ENCODE measurements at places on chromosomes 12 and 14.
A peak's percentile ranks its signal among the peaks of the same experiment; 100 is the strongest.

DNA sequence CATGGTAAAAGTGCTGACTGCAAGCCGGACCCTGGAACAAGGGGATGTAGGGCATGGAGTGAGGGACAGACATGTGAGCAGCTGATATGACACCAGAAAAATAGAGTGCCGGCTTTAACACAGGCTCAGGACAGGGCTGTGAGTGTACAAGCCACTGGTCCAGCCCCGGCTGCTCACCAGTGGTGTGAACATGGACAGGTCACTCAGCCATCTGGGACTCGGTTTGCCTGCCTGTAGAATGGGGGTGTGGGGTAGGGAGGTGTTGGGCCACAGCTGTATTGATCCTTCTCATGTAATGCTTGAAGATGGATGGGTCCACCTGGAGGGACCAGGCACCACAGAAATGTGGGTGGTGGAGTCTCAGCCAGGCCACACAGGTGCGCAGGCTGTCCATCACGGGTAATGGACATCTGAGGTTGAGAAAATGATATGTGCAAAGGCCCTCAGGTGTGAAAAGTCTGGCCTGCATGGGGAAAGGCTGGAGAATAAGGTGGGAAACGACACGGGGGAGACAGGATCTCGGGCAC is 10.6 kb upstream of the KRT74 start:
- no peak for DNase-seq

- no peak for DNase-seq
Measured at GRCh38 chr12:6358881-6359280, 16.5 kb downstream of the SCNN1A start.

DNA sequence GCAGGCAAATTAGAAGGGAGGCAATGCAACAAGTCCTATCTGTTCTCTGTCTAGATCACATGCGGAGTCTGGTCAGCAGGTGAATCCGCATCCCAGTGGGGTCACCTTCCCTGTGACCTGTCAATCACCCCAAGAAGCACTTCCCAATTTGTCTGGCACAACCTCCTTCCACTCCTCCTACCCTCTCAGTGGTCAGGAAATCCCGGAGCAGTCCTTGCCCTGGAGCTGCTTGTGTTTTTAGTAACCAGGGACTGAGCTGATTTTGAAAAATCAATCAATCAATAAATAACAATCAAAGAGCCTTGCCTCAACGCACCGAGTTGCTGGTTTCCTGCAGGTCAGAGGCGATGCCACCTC is 572 bp upstream of the ACSS3 start:
- no peak for DNase-seq

- no peak for DNase-seq
Measured at GRCh38 chr14:102969060-102969791, 46.8 kb downstream of the AMN start.

GRCh38 chr14:40252817-40253447 is 820.7 kb upstream of the FBXO33 start:
- peak; percentile 11 for DNase-seq

GRCh38 chr12:119423285-119423684 is 88.8 kb downstream of the CCDC60 start:
- DNase-seq: no peak

DNA sequence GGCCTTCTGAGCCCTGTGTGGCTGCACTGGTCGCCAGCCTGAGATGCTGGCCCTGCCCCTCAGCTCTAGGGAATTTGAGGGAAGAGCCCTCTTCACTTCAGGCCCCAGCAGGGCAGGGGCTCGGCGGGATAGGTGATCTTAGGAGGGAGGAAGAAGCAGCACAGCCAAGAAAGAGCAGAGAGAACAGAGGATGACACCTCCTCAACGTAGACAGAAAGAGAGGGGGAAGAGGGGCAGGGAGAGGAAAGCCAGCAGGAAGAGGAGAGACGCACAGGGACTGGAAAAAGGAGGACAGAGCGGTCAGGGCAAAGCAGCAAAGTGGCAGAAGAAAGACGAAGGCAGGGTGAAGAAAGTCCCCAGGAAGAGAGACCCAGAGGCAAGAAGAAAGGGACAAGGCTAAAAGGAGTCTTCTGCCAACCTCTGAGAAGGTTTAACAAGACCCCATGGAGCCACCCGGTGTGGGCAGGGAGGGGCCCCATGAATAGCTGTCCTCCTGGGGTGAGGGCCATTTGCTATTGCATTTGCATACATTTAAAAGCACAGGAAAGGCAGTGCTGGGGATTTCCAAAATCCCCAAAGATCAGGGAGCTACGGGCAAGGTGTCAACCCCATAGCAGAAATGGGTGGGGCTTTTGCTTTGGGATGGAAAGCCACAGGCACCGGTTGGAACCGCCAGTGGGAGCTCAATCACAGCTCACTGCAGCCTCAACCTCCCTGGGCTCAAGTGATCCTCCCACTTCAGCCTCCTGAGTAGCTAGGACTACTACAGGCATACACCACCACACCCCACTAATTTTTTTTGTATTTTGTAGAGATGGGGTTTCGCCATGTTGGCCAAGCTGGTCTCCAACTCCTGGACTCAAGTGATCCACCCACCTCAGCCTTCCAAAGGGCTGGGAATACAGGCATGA is 22.7 kb downstream of the CMKLR1 start:
- no peak for DNase-seq

GRCh38 chr14:34604995-34605394 is 25.0 kb downstream of the SNX6 start:
- no peak for DNase-seq

GRCh38 chr14:61569812-61570548 is 125.3 kb upstream of the HIF1A start:
- no peak for DNase-seq

Measured in COR-L47 (cell line).